Endothelial cell of umbilical vein (primary cell): ENCODE measurements at places on chromosomes 7 and 10. TPM values are rescaled to one million over a fixed set of nuclear protein-coding genes. Genes with fewer than 3 reads are reported as not detected.

Gene POLR2J
- total RNA-seq: 48.7 and 48.9 TPM in 2 replicates

Gene NUTM2B
- 0.14 and 0.86 TPM in 2 replicates for total RNA-seq

Gene TAC1
- total RNA-seq: not detected in 2 replicates

DNA sequence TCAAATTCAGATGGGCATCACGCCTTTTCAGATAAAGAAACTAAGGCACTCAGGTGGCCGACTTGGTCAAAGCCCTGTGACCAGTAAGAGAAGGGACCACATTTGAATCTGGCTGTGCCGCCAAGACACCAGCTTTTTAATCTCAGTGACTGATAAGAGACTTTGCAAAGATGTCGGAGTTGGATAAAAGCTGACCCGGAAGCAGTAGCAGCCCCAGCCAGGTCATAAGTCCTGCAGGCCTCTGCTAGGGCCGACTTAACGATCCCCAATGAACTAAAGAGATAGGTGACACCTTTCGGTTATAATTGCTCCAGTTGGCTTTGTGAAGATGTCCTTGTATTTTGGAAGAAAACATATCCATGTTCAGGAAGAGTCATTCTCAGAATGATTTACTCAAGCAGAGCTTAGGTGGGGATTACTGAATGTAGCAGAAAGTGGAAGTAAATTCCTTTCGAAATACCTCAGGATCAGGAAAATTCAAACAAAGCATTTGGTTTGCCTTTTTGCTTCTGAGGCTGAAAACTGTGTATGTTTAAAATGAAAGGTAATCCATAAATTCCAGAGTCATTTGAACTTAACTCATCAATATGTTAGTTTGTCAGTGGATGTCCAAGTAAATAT lies 164.2 kb upstream of the PITRM1 start:
- H3K27me3 ChIP-seq: peaks cover 1% of the 10 kb centered on the region
- H3K4me3 ChIP-seq: no peak overlapping the region
- DNase-seq: no peak
- H3K36me3 ChIP-seq: no peaks in the 10 kb centered on the region
- H3K27ac ChIP-seq: no peak overlapping the region

DNA sequence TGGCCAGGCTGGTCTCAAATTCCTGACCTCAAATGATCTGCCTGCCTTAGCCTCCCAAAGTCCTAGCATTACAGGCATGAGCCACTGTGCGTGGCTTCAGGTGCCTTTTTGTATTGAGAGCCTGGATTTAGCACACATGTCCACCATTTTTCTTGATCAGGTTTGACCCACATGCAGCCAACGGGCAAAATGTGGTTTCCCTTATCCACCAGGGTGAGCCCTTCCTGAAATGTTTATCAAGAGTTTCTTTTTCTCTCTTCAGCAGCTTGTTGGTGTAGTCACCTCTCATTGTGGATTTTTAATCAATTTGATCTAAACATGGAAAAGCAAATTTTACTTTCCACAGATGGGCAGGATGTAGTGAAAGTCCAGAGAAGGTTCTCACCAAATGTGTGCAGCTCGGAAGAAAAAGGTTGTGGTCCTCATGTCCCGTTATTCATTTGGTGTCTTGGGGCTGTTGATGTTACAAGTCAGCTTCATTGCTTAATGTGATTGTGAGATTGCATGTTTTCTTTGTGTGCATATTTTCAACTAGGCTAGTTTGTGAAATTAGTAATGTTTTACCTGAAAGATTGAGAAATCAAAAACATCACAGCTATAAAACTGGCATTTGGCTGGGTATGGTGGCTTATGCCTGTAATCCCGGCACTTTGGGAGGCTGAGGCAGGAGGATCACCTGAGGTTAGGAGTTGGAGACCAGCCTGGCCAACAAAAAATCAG lies 28.9 kb downstream of the GUSB start:
- H3K27ac ChIP-seq: no peak overlapping the region
- H3K4me1 ChIP-seq: no peaks in the 10 kb centered on the region
- H3K27me3 ChIP-seq: no peaks in the 10 kb centered on the region
- no peak overlapping the region for H3K4me3 ChIP-seq
- no peak for DNase-seq

DNA sequence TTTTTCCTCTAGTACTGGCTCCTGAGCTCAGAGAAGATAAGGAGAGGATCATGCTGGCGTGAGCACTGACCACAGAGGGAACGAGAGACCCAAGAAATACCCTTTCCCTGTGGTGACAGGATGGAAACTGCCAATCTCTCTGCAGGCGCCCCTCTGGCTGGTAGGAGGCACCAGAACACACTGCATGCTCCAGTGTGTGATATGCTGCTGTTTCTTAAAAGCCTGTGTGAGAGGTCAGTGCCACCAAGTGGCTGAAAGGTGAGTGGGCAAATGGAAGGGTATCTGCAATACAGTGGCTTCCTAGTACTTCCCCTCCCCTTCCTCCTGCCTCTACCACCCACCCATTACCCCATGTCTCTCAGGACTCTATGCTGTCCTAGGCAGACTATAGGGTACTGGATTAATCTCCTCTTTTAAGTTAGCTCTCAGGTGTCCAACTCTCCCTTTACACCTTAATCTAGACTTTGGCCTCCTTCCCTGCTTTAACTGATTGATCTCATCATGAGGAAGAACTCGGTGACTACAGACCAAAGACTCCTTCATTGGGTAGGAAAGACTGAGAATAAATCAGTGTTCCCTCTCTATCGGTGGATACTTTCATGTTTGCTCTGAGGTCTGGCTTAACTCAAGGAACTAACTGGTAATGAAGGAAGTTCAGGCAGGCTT lies 283.6 kb downstream of the ADRA2A start:
- no peak overlapping the region for H3K27ac ChIP-seq
- H3K4me3 ChIP-seq: no peak overlapping the region
- no peak for DNase-seq
- H3K4me1 ChIP-seq: no peaks in the 10 kb centered on the region

DNA sequence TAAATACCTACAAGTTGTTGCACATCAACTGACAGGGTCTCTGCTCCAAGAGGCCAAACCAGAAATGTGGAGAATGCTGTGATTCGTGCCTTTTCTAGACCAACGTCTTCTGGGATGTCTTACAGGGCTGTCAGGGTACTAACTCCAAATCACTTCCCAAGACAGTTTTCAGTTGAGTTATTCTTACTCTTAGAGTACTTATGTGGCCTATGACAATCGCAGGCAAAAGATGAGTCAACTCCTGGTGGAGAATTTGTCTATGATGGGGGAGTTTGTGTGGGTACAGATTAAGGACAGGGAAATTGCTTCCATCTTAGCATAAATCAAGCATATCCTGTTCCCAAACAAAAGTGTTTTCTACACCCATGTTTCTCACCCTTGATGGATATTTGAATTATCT lies 734.8 kb downstream of the TNS3 start:
- no peak for DNase-seq
- H3K27ac ChIP-seq: no peak overlapping the region
- no peak overlapping the region for H3K4me3 ChIP-seq
- no peaks in the 10 kb centered on the region for H3K36me3 ChIP-seq
- peaks cover 4% of the 10 kb centered on the region for H3K4me1 ChIP-seq

DNA sequence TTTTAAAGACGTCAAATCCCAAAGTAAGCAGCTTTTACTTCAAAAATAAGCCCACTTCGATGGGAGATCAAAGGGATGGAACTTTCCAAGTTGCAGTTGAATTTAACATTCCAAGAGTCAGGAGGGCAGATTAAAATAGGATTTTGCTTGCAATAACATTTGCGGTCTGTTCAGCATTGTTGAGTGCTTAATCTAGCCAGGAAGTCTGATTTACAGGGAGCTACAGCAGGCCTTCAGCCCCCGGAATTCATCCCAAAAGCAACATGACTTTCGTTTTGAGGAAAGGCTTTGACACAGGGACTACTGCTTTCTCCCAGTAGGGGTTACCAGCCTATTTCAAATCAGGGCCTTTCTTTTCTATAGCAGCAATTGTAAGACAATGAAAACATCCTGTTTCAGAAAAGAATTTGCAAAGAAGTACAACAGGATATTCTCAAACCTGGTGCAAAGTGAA lies 279.6 kb upstream of the PITRM1 start:
- H3K27ac ChIP-seq: peak overlapping the region; percentile 98
- peaks cover 43% of the 10 kb centered on the region for H3K4me1 ChIP-seq
- H3K27me3 ChIP-seq: no peaks in the 10 kb centered on the region
- H3K4me3 ChIP-seq: no peak overlapping the region
- no peaks in the 10 kb centered on the region for H3K36me3 ChIP-seq

DNA sequence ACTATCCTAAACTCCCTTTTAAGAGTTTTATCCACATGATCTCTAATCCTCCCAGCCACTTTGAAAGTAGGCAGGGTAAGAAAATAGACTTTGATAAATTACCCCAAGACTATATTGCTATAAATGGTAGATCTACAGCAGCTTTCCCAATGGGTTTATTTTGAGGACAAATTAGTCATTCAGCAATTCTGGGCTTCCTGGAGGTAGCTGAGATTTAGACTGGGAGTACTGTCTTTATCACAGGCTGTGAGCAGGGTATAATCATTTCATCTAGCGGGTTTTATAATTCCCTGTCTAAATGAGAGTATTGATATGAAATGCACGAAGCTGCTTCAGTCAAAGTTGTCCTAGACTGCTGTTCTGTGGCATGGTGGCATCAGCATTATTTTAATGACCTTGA lies 279.4 kb downstream of the SORCS3 start:
- H3K4me3 ChIP-seq: no peak overlapping the region
- H3K27ac ChIP-seq: no peak overlapping the region
- H3K27me3 ChIP-seq: no peaks in the 10 kb centered on the region
- DNase-seq: no peak
- H3K4me1 ChIP-seq: no peaks in the 10 kb centered on the region
- H3K36me3 ChIP-seq: no peaks in the 10 kb centered on the region

DNA sequence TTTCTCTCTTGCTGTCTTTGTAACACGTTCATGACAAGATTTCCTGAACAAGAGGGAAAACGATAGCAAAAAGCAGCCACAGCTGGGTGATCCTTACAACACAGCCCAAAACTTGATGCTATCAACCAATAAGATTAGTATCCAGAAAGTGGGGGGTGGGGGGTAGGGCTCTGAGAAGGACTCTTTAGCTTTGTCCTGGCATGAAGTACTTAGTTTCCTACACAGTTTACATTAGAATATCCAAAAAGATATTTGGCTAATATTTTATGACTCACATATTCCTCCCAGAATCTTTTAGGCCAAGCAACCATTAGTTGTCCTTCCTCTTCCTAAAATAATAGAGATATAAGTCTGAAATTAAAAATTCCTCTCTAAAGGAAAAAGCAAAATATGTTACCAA lies 22.9 kb upstream of the LRRC17 start:
- H3K4me3 ChIP-seq: no peak overlapping the region
- H3K36me3 ChIP-seq: no peaks in the 10 kb centered on the region
- peak; percentile 52 for DNase-seq

DNA sequence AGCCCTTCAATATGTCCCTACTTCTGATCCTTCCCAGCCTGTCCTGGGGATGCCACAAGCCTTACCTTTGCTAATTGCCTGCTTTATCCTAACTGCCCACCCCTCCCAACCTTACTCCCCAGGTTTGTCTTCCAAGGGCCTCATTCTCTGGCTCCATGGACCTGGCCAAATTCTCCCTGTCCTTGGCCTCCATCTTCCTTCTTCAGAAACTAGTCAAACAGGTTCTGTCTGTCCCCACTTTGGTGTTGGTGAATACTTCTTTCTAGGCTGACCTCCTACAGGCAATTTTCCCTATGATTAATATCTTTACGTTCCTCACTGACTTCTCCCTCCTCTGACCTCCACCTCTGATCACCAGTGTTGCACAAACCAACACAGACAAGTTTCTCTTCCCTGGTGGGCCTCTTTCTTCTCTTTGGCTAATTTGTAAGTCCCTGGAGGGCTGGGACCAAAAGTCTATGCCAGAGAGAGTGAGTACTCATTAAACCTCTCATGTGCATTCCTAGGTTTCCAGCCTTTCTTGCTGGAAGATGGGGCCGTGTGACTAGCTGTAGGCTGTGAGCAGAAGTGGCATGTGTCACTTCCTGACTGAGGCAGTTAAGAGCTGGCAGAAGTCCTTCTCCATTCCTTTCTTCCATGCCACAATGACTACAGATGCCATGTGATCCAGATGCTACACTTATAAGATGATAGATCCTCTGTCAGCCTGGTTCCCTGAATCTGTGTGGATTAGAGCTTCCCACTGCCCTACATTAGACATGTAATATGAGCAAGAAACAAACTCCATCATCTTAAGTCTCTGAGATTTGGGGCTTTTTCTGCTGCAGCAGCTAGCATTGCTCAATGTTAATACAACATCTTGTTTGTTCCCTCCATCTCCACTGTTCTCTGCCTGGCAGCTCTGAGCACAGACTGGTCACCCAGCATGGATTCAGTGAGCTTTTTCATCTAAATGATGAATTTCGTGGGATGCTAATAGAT lies 382.7 kb downstream of the RPS24 start:
- no peak overlapping the region for H3K4me3 ChIP-seq
- no peaks in the 10 kb centered on the region for H3K27me3 ChIP-seq
- DNase-seq: peak; percentile 45
- peaks cover 8% of the 10 kb centered on the region for H3K4me1 ChIP-seq

- no peaks in the 10 kb centered on the region for H3K36me3 ChIP-seq
- H3K27ac ChIP-seq: no peak overlapping the region
- H3K27me3 ChIP-seq: peaks cover 3% of the 10 kb centered on the region
- no peak overlapping the region for H3K4me3 ChIP-seq
These were observed 303.9 kb upstream of the NRP1 start for GRCh38 chr10:33638374-33638773.

DNA sequence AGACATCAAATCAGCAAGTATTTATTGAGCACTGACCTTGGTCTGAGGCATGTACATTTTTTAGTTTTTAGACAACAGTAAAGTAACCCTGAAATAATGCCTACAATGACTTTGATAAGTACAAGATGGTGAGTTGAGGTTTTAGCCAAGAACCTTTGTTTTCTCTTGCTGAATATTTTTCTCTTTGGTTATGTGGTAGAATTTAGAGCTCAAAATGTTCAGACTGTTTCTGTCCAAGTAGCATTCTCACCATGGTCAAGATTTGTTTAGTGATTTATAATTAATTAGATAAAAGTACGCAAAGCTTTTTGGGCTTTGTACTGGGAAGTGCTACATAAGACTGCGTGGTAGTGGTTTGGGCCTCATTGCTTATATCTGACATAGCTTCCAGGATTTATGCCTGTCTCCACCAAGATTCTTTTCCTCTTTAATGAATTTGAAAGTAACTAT lies 102.4 kb downstream of the KAT6B start:
- H3K36me3 ChIP-seq: no peaks in the 10 kb centered on the region
- no peak overlapping the region for H3K4me3 ChIP-seq
- no peak for DNase-seq
- no peaks in the 10 kb centered on the region for H3K27me3 ChIP-seq

DNA sequence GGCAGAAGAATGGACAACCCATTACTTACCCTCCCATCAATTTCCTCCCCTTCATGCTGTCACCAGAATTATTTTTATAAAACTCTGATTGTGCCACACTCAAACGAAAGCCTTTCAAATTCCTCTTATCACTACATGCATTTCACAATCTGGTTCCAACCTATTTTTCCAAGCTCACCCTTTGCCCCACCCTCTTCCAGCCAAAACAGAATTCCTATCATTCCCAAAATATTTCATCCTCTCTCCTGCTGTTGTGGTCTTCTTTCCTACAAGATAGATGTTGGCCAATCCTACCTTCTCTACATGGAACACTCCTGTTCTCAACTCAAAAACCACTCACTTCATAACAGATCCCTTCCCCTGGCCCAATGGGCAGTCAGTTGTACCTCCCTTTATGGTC lies 111.5 kb downstream of the ELAPOR2 start:
- no peaks in the 10 kb centered on the region for H3K36me3 ChIP-seq
- H3K4me1 ChIP-seq: no peaks in the 10 kb centered on the region
- no peak for DNase-seq
- no peak overlapping the region for H3K4me3 ChIP-seq
- H3K27me3 ChIP-seq: no peaks in the 10 kb centered on the region
- H3K27ac ChIP-seq: no peak overlapping the region

- H3K4me3 ChIP-seq: no peak overlapping the region
- H3K4me1 ChIP-seq: no peaks in the 10 kb centered on the region
- H3K27ac ChIP-seq: no peak overlapping the region
- H3K27me3 ChIP-seq: no peaks in the 10 kb centered on the region
These were observed 571.2 kb downstream of the PTPRN2 start for GRCh38 chr7:158016180-158017097.
